ENCODE measurements at places on chromosomes 5 and 9. TPM values are rescaled to one million over a fixed set of nuclear protein-coding genes. Genes with fewer than 3 reads are reported as not detected.

The ARL10 gene
- 7.9 TPM for total RNA-seq

The PDCD1LG2 gene
- total RNA-seq: 6.3 TPM

The PDLIM4 gene
- total RNA-seq: 7.4 TPM

The FRRS1L gene
- 0.09 TPM for total RNA-seq

The CENPP gene
- 4.0 TPM for total RNA-seq

The LCN12 gene
- total RNA-seq: 2.6 TPM

The F2RL1 gene
- 8.0 TPM for total RNA-seq

The CRHBP gene
- 0.26 TPM for total RNA-seq

The C9orf50 gene
- total RNA-seq: not detected

The C5orf52 gene
- not detected for total RNA-seq

The SPINK9 gene
- total RNA-seq: not detected

The TCF7 gene
- 7.0 TPM for total RNA-seq

The NR6A1 gene
- total RNA-seq: 4.0 TPM

The PHYHD1 gene
- total RNA-seq: 46.5 TPM

The CAMK2A gene
- total RNA-seq: 1.5 TPM

GRCh38 chr5:87788416-87788815 lies 375.7 kb upstream of the CCNH start:
- no peak for DNase-seq

- no peak for DNase-seq
These were observed 59.5 kb upstream of the GNE start for GRCh38 chr9:36317766-36318165.

- DNase-seq: no peak
These were observed 254.6 kb downstream of the AOPEP start for GRCh38 chr9:94980947-94981722.

GRCh38 chr5:115243412-115243811 lies 19.3 kb downstream of the PGGT1B start:
- no peak for DNase-seq

- no peak for DNase-seq
These were observed 3.9 kb downstream of the LCN8 start for GRCh38 chr9:136754059-136754572.

DNA sequence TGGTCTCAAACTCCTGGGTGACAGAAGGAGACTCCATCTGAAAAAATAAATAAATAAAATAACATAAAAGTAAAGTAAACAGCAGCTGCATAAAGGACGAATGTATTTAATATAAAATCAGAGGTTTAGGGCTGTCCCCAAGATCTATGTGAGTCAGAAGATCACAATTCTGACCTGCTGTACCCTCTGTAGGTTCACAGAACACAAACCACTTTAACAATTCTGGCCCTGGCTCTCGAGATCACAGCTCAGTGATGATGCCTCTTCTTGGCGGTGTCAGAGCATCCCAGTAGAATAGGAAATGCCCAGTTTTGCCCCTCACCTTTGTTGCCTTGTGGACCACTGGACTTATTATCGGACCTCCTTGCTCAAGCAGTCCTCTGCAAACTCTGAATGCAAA lies 380.9 kb downstream of the TLE1 start:
- no peak for DNase-seq

DNA sequence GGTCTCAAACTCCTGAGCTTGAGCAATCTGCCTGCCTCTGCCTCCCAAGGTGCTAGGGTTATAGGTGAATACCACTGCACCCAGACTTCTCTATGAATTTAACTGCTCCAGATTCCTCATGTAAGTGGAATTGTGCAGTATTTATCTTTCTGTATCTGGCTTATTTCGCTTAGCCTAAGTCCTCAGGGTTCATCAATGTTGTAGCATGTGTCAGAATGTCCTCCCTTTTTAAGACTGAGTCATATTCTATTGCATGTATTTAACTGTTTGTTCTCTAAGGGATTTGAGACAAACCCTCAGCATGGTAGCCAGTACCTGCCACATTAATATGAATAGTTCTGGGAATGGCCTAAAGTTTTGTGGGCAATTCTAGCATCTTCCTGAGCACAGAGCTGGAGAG lies 53.9 kb upstream of the TUT7 start:
- DNase-seq: no peak

GRCh38 chr5:17696627-17697026 lies 62.4 kb downstream of the TAF11L14 start:
- no peak for DNase-seq

DNA sequence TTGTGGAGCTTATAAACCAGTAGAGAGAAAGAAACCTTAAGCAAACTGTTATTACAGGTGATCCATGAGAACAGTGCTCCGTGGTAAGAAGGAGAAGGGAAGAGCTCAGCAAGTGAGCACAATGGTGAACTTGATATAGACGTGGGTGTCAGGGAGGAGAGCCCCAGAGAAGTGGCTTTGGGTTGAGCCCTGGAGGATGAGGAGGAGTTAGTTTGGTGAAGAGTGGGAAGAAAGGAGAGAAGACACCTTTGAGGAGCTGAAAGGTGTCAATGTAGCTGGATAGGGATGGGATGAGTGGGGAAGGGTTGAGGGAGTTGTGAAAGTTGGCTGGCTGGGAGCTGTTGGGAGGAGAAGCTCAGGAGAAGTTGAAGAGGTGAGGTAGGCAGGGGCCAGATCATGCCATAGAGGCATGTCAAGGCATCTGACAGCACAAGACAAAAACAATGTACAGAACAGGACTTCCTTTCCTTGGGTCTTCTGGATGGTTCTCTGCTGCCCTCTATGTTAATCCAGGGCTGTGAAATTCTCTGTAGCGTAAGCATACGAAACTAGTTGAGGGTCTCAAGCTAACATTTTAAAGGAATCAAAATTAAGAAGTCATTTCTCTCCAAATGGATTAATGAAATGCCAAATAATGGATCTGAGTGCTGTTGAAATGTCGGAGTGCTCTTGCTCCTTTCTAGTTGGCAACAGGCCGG lies 501.9 kb downstream of the KDM4C start:
- no peak for DNase-seq

- DNase-seq: no peak
These were observed 53.7 kb downstream of the ZNF618 start for GRCh38 chr9:113929634-113930389.

- no peak for DNase-seq
These were observed 16.3 kb upstream of the SLC12A7 start for GRCh38 chr5:1127959-1128785.

DNA sequence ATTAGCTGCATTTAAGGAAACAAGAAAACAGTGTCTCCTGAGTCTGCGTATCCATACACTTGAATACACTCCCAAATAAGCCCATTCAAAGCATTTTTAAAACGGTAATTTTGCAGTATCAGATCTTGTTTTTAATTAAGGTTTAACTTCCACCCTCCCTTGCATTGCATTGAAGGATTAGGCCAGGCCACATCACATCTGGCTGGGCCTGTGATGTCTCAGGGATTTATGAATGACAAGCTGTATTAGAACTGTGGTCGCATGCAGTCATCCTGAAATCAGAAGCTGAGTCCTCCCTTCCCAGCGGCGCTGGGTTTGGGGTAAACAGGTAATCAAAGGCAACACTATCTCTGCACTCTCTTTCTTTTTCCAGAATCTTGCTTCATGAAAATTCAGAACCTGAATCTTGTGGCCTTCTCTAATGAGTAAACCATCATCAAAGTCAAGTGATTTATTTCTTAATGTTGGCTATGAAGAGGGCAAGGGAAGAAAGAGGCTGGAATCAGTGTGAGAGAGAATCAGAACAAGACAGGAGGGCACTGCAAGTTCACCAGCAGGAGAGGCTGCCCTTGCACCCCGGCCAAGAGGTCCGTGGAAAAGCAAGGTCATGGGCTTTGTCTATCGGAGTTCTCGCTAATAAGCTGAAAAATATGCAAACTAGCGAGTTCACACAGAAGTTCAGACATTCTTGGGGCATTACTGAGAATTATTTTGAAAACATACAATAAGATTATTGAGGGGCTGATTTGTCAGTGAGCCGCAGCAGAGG lies 80.0 kb upstream of the ZSWIM6 start:
- DNase-seq: no peak

- no peak for DNase-seq
These were observed 165.0 kb upstream of the MPDZ start for GRCh38 chr9:13444245-13445102.

GRCh38 chr9:104948277-104948676 lies 20.3 kb upstream of the ABCA1 start:
- no peak for DNase-seq

DNA sequence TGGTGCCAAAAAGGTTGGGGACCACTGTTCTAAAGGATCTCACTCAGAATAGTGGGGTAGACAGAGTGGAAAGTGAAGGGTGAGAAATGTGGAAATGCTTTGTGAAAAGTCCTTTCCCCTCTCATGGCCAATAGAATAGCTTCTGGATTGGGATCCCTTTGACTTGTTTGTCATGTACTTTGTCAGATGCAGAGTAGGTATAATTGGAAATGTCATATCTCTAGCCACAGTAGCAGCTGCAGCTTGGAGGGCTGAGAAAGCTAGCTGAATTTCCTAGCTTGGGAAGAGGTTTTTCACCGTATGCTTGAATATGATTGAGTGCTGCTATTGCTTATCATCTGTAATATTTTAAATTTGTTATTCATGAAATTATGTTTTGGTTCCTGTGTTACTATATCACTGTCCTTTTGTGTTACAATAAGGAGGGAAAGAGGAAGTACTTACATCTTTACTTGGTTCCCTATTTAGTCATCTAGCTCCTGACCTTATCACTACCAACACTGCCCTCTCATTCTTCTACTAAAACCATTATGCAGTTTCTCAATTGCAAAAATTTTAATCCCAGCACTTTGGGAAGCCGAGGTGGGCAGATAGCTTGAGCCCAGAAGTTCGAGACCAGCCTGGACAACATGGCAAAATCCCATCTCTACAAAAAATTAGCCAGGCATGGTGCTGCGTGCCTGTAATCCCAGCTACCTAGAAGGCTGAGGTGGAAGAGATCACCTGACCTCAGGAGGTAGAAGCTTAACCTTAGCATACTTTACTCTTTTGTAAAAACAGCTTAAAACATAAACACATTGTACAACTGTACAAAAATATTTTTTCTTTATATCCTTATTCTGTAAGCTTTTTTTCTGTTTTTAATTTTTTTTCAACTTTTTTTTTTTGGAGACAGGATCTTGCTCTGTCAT lies 12.4 kb downstream of the SLC30A5 start:
- DNase-seq: no peak

DNA sequence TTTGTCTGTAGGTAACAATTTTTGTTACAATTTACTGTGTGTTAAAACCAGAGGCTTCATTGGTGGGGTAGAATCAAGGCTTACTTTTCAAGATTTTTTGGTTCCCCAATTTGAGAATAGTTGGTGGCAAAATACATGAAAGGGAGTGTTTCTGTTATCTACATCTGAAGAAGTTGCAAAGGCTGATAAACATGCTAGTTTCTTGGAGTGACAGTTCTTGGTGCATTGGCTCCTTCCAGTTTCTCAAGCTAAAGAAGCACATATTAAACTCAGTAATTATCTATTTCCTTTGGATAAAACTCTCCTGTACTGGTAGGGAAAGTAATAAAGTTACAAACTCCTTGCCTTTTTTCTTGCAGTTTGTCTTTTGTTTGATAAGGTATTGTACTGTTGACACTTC lies 5.9 kb downstream of the MACIR start:
- DNase-seq: no peak

DNA sequence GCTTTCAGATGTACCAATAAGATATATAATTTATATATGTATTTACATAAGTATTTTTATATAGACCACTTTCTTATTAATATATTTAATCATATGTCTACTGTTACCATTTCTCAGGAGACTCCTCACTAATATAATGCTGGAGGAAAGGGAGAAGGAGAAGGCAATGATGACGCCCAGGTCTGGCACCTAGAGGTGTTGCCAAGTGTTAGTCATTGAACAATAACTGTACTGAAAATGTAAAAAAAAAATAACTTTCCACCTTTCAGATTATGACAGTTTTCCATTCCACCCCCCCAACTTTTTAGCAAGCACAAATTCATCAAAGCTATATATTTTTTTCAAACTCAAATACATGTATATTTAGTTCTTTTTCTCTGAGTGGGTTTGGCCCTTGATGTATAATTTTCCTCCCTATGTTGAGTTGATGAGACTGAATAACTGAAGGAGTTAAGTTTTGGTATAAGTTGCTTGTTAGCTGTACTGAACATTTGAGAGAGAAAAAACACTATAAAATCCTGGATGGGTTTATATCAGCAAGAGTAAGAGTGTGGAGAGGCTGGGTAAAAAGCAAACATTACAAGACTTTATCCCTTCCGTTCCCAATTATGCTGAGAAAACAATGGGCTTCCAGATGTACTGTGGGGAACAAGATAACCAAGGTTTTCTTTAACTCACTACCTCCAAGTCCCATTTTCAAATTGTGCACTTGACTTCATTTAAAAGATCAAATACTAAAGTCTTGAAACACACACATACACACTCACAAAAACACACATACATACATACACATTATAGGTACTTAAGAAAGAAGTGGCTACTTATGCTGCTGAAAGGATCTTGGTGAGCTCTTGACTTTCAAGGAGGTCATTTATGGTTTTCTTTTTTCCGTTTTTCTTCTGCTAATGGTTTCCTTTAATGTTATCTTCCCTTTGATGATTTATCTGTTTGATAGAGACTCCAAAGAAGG lies 142.8 kb upstream of the IFNE start:
- DNase-seq: no peak

DNA sequence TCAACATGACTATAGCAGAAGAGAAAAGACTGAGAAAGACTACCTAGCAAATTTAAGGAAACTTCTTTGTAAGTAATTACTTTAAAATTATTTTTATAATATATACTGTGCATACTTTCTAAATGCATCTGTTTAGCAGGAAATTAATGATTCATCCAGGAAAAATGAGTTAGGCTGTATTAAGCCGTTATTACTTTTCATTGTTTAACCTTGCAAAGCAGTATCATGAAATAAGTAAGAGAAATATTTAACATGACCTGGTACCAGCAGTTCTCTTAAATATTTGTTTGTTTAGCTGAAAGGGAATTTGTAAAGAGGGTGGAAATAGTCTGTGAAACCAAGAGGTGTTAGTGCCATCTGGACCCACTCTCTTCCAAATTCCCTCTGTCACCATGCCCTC lies 175.0 kb downstream of the GNAQ start:
- DNase-seq: no peak

- DNase-seq: no peak
These were observed 75.0 kb upstream of the TNC start for GRCh38 chr9:115192835-115193525.

GRCh38 chr5:75078027-75078426 lies 25.7 kb upstream of the GCNT4 start:
- DNase-seq: no peak

DNA sequence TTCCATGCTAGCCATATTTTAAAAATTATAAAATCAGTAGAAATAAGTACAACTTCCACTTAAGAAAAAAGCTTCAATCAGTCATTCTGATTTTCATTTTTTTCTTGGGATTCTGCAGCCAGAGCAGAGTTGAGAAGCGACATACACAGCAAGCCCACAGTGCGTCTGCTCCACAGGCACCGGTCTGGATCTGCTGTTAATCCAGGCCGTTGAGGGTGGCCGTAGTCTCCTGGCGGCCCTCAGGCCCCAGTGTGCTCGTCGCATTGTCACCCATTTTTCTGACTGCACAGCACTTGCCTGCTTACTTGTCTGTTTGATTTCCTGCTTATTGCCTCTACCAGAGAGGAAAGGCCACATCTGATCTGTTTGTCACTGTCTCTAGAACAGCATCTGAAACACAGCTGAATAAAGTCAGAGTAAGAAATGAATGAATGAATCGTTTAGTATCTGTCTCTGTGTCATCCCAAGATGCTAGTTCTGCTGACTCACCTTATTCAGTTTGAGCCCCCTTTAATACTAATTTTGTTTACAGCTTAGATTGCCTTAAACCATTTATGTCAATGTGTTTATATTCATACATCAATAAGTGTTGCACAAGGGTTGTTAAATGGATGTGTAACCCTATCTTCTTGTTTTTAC lies 11.6 kb upstream of the ASPN start:
- no peak for DNase-seq

- DNase-seq: no peak
These were observed 113.2 kb downstream of the EGFLAM start for GRCh38 chr5:38371596-38371995.

Measured in upper lobe of right lung (tissue), 1 donor.